Posterior vena cava (tissue), 2 donors: ENCODE measurements at places on chromosomes 13 and 19. TPM values are rescaled to one million over a fixed set of nuclear protein-coding genes. Genes with fewer than 3 reads are reported as not detected.

GRCh38 chr13:71583581-71583980 is 283.4 kb downstream of the DACH1 start:
- no peak for DNase-seq

Gene ZNF723
- total RNA-seq, result not detected

Gene DIRAS1
- 21.7 TPM for total RNA-seq

Gene MAMSTR
- total RNA-seq, result 1.1 TPM

Gene ATXN8OS
- not detected for total RNA-seq

Gene FBXO27
- total RNA-seq, result 8.5 TPM
